Left ventricle myocardium inferior (tissue), 1 donor: ENCODE measurements at places on chromosomes 1 and 21. TPM values are rescaled to one million over a fixed set of nuclear protein-coding genes. Genes with fewer than 3 reads are reported as not detected.

TMPRSS15 gene
- total RNA-seq: not detected

PTGFR gene
- total RNA-seq: 0.44 TPM

CCT3 gene
- 123 TPM for total RNA-seq

AIM2 gene
- total RNA-seq: 0.41 TPM

C8B gene
- total RNA-seq: not detected

EPHX1 gene
- 49.7 TPM for total RNA-seq

S1PR1 gene
- 54.9 TPM for total RNA-seq

CC2D1B gene
- total RNA-seq: 15.3 TPM

MROH9 gene
- not detected for total RNA-seq

PDPN gene
- 16.7 TPM for total RNA-seq

GRCh38 chr1:5751163-5751540 lies 241.1 kb downstream of the NPHP4 start:
- peaks cover 17% of the 10 kb centered on the region for H3K4me1 ChIP-seq
- peaks cover 79% of the 10 kb centered on the region for H3K27me3 ChIP-seq
- H3K4me3 ChIP-seq: no peak overlapping the region
- no peak overlapping the region for H3K27ac ChIP-seq
- no peaks in the 10 kb centered on the region for H3K36me3 ChIP-seq

- H3K27me3 ChIP-seq: no peaks in the 10 kb centered on the region
- H3K36me3 ChIP-seq: no peaks in the 10 kb centered on the region
- no peaks in the 10 kb centered on the region for H3K4me1 ChIP-seq
These were observed 10.2 kb upstream of the USP48 start for GRCh38 chr1:21793104-21793503.

DNA sequence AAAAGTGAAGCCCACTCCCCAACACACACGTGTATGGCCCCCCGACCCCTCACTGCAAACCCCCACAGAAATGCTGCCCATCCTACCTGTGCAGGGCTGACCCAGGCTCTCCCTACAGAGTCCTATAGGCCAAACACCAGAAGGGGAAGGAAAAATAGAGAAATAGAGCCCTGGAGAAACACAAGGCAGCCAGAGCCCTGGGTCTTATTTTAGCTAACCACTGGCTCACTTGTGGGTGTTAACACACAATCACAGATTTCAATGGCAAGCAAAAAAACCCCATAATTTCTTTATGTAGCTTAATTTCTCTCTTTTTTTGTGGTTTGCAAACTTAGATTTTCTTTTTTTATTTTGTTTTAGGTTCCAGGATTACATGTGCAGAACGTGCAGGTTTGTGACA lies 989 bp upstream of the PIGR start:
- no peak overlapping the region for H3K27ac ChIP-seq
- H3K4me3 ChIP-seq: no peak overlapping the region
- H3K4me1 ChIP-seq: no peaks in the 10 kb centered on the region

DNA sequence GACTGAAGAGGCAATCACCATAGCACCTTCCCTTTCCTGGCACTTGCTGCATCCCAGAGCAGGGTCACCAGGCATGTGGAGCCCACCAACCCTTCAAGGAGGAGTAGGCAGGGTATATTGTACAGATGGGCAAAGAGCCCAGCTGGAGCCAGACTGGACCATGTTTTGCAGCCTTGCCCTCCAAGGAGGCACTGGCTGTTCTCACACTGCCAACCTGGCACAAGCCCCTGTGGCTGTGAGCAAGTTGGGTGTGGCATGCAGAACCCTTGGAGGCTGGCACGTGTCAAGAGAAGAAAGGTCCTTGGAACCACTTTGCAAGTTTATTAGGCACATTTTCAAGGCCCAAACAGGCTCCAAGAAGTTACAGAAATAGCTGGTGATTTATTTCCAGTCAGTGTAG lies 146.4 kb downstream of the FOXD2 start:
- peaks cover 67% of the 10 kb centered on the region for H3K27me3 ChIP-seq
- no peaks in the 10 kb centered on the region for H3K36me3 ChIP-seq
- H3K27ac ChIP-seq: no peak overlapping the region
- no peak for DNase-seq
- peaks cover 18% of the 10 kb centered on the region for H3K4me1 ChIP-seq
- H3K4me3 ChIP-seq: no peak overlapping the region

- DNase-seq: no peak
- no peaks in the 10 kb centered on the region for H3K27me3 ChIP-seq
- H3K4me3 ChIP-seq: no peak overlapping the region
These were observed 87.5 kb upstream of the CACYBP start for GRCh38 chr1:174912264-174912663.

DNA sequence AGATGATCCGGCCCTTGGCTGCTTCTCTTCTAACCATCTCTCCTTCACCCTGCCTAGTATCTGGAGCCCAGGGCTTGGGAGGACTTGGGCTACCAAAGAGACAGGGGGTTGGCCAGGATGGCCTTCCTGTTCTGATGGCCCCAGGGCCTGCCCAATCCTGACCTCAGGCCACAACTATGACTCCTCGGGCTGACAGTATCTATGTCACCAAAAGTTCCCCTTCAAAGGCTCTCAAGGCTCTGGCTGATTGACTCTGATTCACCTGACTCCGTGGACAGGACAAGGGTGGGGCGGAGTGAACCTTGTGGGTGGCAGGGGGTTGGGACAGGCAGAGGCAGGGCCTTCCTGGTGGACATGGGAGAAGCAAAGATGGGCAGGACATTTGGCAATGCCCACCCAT lies 12.7 kb downstream of the MEF2D start:
- H3K27me3 ChIP-seq: no peaks in the 10 kb centered on the region
- H3K27ac ChIP-seq: peak overlapping the region; percentile 100
- H3K4me1 ChIP-seq: peaks cover 100% of the 10 kb centered on the region
- peaks cover 3% of the 10 kb centered on the region for H3K36me3 ChIP-seq

DNA sequence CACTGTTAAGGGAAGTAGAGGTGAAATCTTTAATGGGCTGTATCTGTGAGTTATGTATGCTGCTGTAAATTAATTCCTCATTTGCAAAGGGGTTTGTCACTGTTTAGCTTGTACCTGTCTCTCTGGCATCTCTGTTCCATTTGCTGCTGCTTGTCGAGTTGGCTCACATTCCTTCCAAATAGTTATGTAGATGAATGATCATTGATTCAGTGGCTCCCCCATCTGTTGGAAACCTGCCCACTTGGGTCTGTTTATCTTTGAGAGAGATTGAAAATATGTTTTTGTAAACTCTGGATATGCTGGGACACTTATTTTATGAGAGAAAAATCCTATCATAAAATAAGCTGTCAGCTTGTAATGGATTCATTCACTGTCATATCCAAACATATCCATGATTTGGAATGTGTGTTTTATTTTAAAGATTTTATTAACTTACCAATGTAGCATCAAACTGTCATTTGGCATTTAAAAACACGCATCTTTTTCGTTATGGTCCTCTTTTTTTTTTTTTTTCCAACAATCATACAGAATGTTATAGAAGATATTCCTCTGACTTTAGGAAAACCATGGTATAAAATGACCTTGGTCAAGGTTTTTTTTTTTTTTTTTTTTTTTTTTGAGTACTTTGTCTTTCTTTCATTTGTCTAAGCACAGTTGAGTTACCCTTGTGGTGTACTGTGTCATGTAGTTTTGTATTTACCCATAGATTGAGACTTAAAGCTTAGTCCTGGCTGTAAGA lies 3.5 kb downstream of the RYR2 start:
- no peak for DNase-seq
- peaks cover 38% of the 10 kb centered on the region for H3K4me1 ChIP-seq
- peak overlapping the region; percentile 99 for H3K27ac ChIP-seq
- peaks cover 47% of the 10 kb centered on the region for H3K27me3 ChIP-seq
- no peaks in the 10 kb centered on the region for H3K36me3 ChIP-seq

- no peak overlapping the region for H3K27ac ChIP-seq
- no peak for DNase-seq
- H3K36me3 ChIP-seq: no peaks in the 10 kb centered on the region
- peaks cover 33% of the 10 kb centered on the region for H3K27me3 ChIP-seq
- no peak overlapping the region for H3K4me3 ChIP-seq
- no peaks in the 10 kb centered on the region for H3K4me1 ChIP-seq
These were observed 904 bp downstream of the KLF17 start for GRCh38 chr1:44119525-44119924.

DNA sequence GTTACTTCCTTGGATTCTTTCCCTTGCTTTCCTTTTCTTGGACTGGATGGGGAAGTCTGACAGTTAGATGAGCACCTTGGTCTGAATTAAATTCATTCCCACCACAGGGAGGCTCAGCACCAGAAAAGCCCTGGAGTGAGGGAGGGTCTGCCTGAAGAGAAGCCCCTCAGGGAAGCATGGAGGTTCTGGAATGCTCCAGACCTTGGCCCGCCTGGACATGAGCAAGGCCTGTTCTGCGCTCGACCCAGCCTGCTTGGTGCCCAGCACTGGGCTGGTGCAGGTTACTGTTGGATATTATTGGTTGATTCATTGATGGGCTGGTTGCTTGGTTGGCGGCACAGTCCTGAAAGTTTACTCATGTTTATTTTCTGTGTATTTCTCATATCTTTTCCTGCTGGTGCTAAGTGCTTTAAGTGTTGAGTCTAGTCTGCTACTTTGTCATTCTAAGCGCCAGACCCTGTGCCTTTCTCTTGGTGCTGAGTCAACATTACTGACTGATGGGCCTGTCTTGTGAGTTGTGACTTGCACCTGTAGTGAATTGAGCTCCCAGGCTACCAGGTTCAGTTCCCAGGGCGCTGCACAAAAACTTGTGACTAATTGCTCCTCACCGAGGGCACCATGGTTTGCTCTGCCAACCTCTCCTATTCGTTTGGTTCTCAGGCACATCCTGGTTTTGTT lies 538.5 kb downstream of the KIF26B start:
- H3K36me3 ChIP-seq: no peaks in the 10 kb centered on the region
- no peak for DNase-seq
- no peak overlapping the region for H3K4me3 ChIP-seq
- peaks cover 13% of the 10 kb centered on the region for H3K27me3 ChIP-seq

DNA sequence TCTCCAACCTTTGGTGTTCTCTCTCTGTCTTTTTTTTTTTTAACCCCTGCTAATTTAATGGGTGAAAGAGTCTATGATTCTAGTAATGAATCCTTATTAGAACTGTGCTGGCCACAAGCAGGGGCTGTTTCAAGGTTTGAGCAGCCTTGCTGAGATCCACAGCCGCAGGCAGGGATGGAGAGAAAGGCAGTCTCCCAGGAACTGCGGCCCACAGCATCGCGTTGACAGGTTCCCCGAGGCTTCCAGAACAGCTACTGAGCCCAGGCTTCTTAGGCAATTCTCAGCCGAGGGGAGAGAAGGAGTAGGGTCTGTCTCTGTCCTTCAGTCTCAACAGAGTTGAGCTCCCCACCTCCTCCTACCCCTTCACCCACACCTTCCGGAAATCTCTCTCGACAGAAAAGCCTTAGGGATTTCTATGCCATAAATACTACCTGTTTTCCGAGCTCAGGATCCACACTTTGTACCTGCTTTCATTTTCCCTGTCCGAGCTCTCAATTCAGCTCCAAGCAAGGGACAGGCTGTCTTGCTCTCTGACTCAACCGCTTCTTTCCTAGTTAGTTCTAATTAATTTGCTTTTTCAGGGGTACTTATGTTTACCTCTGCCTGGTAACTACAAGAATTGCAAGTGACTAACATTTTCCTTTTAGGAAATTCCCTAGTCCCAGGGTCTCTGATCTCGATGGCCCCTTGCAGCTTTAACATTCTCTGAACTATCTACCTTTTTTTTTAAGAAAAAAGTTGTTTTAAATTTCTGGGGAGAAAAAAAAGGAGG lies 6.7 kb upstream of the CASZ1 start:
- H3K27me3 ChIP-seq: peaks cover 38% of the 10 kb centered on the region
- no peak overlapping the region for H3K4me3 ChIP-seq
- no peak overlapping the region for H3K27ac ChIP-seq
- DNase-seq: no peak
- no peaks in the 10 kb centered on the region for H3K4me1 ChIP-seq

GRCh38 chr1:11525151-11525505 lies 46.2 kb downstream of the DISP3 start:
- H3K27me3 ChIP-seq: peaks cover 24% of the 10 kb centered on the region
- DNase-seq: no peak
- no peak overlapping the region for H3K27ac ChIP-seq
- H3K36me3 ChIP-seq: no peaks in the 10 kb centered on the region
- H3K4me3 ChIP-seq: no peak overlapping the region
- no peaks in the 10 kb centered on the region for H3K4me1 ChIP-seq

GRCh38 chr1:22153660-22154437 lies 11.0 kb upstream of the WNT4 start:
- no peak overlapping the region for H3K4me3 ChIP-seq
- no peak for DNase-seq
- H3K4me1 ChIP-seq: no peaks in the 10 kb centered on the region
- H3K36me3 ChIP-seq: no peaks in the 10 kb centered on the region
- H3K27ac ChIP-seq: no peak overlapping the region
- peaks cover 71% of the 10 kb centered on the region for H3K27me3 ChIP-seq

- H3K4me3 ChIP-seq: no peak overlapping the region
- no peak overlapping the region for H3K27ac ChIP-seq
These were observed 4.4 kb upstream of the FASLG start for GRCh38 chr1:172654535-172654934.

DNA sequence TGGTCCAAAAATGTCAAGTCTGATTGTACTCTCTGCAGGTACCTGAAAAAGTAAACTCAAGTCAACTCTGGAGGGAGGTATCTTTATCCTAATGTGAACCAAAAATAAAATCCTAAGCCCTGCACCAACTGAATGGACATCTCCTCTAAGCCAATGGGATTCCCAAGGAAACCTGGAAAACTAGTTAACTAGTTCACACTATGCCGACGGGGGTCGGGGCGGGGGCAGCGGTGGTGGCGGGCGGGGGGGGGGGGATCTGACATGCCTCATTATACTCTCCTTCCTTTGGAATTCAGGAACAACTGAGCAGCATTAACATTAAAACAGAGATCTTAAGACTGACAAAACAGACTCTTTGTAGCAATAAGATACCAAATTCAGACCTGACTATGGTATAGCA lies 452.6 kb upstream of the CAMK1G start:
- DNase-seq: no peak
- H3K36me3 ChIP-seq: no peaks in the 10 kb centered on the region
- H3K4me1 ChIP-seq: no peaks in the 10 kb centered on the region
- H3K4me3 ChIP-seq: no peak overlapping the region
- H3K27me3 ChIP-seq: no peaks in the 10 kb centered on the region

DNA sequence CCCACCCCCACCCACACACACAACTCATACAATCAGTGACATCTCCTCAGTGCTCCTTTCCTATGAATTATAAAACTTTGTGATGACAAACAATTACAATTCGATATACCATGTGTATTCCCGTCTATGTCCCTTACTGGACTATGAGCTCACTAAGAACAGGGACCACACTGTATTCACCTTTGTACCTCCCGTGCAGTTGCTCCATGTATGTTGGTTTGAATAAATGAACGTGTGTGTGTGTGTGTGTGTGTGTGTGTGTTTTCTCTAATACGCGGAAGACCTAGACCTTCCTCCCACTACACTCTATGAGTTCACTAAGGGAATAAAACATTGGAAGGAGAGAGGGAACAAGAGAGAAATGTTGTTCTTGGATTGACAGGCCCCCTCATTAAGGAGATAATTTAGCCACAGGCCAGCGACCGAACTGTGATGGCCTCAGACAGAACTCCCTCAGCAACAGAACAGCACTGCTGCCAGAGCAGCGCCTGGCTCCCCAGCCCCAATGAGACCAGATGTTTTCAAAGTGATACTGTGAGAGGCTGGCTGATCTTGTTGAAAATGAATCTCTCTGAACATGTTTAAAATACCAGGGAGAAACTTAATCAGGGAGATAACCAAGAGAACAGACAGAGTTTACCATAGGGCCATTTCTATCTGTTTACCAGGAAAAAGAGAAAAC lies 21.7 kb downstream of the BCAR3 start:
- no peaks in the 10 kb centered on the region for H3K27me3 ChIP-seq
- peak; percentile 53 for DNase-seq
- peaks cover 59% of the 10 kb centered on the region for H3K4me1 ChIP-seq
- peak overlapping the region; percentile 40 for H3K27ac ChIP-seq
